Activated CD4-positive, alpha-beta T cell treated with anti-CD3 and anti-CD28 coated beads, Interleukin-2, amount 50 U/mL, for 24 hours (primary cell): ENCODE measurements at places on chromosomes 1 and 21.

DNA sequence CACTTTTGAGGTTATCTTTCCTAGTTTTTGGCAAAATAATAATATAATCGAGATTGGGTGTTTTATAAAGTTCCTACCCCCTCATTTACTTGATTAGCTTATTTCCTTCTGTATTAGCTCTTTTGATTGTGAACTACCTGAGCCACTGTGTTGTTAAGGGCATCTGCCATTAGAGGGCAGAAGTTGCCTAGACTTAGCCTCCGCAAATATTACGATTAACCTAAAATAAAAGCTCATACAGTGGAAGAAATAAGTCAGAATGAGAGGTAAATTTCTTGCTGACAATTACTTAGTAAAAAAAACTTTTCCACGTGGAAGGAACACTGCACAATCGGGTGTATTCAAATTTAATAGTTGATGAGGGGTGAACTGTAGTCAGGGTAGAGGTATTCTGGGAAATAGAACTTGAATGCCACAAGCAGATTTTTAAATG is 2.3 kb downstream of the H3-3A start:
- no peak for DNase-seq

GRCh38 chr1:164613176-164613575 is 54.2 kb downstream of the PBX1 start:
- no peak for DNase-seq

GRCh38 chr21:26449161-26449560 is 123.9 kb downstream of the CYYR1 start:
- DNase-seq = no peak

GRCh38 chr1:88595355-88596002 is 88.6 kb upstream of the PKN2 start:
- no peak for DNase-seq

- DNase-seq = no peak
These were observed 978 bp downstream of the SLC39A1 start for GRCh38 chr1:153962088-153963029.

DNA sequence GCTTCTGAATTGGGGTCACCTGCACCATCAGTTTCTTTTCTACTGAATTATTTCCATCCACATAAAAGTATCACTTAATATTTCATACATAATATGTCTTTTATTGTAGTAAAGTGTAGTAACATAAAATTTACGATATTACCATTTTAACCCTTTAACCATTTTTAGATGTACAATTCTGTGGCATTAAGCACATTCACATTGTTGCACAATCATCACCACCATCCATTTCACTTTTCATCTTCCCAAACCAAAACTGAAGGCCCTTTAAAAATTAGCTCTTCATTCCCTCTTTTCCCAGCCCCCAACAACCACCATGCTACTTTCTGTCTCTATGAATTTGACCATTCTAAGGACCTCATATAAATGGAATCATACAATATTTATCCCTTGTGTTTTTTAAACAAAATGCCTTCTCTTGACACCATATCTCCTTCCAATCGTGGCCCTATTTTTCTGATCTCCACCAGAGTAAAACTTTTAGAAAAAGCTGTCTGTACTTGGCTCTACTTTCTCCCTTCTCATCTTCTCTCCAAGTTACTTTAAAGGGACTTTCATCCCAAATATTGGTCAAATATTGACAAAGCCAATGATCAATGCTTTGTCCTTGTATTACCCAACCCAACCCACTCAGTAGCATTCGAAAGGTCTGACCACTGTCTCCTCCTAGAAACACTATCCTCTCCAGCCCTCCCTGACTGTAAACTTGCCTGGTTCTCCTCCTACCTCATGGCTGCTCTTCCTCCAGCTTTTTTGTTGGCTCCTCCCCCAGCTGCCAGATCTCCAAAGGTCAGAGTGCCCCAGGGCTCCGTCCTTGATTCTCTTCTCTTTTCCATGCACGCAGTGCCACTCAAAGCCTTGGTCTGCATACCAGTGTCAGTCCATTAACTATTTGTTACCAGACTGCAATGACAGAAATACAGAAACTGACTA is 44.7 kb downstream of the SLC30A10 start:
- no peak for DNase-seq

DNA sequence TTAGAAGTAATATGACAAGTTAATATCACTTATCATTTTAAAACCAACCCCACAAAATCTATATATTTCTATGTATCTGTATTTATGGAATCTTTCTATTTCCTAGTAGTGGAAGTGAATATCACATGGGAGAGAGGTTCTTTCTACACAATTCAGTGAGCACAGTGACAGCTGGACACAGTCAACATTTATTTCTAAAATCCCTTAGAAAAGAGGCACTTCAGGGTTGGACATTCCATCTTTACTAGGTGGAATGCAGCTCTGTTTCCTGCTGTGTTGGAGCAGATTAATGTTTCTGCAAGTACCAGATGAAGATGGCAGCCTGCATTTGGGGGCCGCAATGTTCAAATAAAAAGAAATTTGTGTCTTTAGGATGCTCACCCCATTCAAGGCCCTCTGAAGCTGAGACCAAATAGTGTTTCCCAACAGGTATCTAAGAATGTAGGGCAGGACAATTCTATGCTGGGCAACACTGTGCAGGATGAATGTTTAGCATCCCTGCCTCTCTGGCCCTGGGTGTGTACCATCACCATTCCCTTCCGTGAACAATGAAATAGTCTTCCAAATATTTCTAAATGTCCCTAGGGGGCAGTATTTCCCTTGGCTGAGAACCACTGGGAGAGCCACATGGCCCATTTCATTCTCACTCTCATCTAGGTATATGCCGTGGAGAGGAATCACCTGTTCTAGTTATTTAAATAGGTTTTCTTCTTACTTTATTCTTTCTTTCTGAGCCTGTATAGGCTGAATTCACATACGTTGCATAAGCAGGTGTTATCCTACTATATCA is 394.8 kb downstream of the PRDM2 start:
- no peak for DNase-seq

DNA sequence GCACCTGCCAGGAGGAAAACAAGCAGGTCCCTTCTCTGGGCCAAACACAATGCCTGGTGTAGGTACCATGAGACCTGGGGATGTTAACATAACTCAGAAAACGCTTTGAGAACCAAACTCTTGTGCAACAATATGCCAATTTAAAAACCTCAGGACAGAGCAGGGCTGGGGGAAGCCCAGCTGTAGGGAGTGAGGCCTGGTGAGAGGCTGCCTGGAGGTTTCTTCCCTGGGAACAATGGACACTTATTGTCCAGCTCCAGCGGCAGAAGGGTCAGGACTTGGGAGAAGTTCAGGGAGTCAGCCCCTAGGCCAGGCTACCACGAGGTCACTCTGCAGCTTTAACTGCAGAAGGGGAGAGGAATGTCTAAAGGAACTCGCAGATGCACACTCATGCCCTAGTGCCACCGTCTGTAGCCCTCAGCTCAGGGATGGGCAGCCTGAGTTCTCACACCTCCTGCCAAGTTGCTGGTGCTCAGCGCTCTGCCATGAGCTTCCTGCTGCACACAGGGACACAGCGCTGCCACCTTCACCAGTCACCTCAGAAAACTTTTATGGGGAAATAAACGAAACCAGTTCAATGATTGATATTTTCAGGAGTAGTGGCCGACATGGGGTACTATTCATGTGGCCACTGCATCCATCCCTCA is 8.5 kb downstream of the GPR157 start:
- no peak for DNase-seq

- no peak for DNase-seq
These were observed 354.3 kb downstream of the SRGAP2C start for GRCh38 chr1:121538943-121539575.

DNA sequence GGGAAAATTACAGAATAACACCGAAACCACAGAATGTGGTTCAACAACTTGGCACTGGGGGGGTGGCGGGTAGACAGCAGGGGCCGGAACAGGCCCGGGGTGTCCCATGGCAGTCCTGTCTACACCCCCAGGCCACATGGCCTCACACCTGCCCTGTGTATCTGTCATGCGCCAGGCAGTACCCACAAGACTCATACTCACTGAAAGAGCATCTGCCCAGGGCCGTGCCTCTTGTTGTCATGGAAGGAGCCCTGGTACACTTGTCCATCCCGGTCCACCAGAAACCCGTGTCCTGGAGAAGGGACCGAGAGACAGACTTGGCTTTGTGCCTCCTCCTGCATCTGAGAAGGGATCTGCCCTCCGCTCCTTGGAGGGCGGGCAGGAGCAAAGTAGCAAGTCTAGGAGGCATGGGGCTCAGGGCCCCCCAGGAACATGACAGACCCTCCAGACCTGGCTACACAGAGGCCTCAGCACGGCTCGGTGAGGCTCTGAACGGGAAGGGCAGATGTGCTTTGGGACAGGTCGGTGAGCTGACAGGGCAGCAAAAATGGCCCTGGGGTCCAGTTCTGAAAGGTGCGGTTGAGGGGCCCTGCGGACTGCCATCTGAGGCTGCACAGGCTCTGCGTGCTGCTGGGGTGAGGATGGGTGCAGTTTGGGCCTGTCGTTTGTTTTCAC is 5.6 kb downstream of the MORN1 start:
- DNase-seq = no peak

GRCh38 chr1:225933072-225933471 is 7.9 kb downstream of the LEFTY2 start:
- no peak for DNase-seq

GRCh38 chr1:226626577-226626956 is 78.0 kb downstream of the STUM start:
- peak; percentile 61 for DNase-seq

- DNase-seq = no peak
These were observed 12.3 kb upstream of the RGS4 start for GRCh38 chr1:163056831-163057230.

- no peak for DNase-seq
These were observed 13.4 kb downstream of the COP1 start for GRCh38 chr1:176193663-176194062.

DNA sequence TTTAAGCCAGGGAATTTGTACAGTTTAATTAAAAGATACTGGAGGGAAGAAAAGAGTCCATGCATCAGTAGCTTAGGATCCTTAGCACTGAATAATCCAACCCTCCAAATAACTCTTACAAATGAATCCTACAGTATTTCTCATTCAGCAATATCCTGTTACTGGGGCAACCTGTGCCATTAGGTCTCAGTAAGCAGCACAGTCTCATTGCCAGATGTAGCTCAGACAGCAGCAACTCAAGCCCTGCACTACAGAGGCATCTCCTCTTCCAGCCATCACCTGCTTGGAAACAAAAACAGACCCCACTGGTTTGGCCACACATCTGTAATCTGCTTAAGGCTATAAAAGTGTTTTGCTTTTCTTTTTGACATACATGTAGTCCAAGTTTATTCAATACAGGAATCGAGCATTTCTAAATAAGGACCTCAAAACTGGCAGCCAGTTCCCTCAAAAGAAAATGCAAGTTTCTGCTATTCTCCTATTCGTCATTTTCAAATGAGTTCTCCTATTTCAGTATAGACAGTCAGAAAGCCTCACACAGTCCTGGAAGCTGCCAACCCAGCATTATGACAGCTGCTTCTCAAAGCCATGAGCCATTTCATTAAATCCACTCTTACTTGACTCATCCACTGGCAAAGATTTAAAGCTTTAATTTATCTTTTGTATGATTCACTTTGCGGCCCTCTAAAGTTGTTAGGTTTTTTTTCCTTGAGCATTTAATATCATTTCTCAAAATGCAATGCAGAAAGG is 129.0 kb downstream of the APP start:
- DNase-seq = no peak

DNA sequence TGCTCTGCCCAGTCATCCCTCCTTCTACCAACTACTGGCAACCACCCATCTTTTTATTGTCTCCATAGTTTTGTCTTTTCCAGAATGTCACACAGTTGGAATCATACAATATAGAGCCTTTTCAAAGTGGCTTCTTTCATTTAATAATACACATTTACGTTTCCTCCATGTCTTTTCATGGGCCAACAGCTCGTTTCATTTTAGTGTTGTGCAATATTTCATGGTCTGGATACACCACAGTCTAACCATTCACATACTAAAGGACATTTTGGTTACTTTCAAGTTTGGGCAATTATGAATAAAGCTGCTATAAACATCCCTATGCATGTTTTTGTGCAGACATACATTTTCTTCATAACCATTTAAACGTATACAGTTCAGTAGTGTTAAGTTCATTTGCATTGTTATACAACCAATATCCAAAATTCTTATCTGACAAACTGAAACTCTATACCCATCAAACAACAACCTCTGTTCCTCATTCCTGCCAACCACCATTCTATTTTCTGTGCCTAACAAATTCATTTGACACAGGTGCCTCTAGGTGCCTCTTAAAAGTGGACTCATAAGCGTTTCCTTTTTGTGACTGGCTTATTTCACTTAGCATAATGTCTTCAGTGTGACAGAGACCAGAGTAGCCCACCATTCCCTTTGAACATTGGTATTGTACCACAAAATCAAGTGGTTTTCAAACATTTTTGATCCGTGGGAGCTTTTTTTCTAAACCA is 138.1 kb downstream of the NR5A2 start:
- no peak for DNase-seq

DNA sequence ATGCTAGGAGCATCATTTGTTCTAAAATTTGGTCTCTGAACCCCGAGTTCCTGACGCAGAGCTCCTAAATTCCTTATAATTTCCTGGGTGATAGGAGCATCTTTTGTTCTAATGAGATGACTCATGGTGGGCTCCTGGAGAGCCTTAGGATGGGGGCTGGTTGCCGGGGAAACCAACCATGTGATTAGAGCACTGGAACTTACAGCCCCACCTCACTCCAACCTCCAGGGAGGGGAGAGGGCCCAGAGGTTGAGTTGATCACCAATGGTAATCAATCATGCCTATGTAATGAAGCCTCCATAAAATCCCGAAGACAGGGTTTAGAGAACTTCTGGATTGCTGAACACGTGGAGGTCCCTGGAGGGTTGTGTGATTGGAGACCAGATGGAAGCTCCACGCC is 7.7 kb downstream of the SHISAL2A start:
- no peak for DNase-seq
